ENCODE measurements at places on chromosomes 16 and 17.

DNA sequence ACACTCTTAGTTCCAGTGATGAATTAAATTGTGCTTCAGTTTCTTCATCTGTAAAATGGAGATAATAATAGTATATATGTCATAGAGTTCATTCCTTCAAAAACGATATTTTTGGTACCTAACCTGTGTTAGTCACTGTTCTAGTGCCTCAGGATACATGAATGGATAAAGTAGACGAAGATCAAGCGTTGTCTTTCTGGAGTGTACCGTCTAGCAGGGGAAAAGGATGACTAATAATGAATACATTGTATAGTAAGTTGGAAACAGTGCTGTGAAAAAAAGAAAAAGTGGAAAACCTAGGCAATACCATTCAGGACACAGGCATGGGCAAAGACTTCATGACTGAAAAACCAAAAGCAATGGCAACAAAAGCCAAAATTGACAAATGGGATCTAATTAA lies 8.6 kb downstream of the KRT10 start:
- DNase-seq = no peak

- DNase-seq = no peak
Measured at GRCh38 chr16:2960183-2961010, 3.7 kb upstream of the KREMEN2 start.

GRCh38 chr17:39826334-39826733 lies 37.8 kb downstream of the IKZF3 start:
- no peak for DNase-seq

- DNase-seq = peak; percentile 91
Measured at GRCh38 chr17:78130437-78131101, at the start of gene TMC8. TMC8 (plus strand) TSS chr17:78130771; CDS start chr17:78131589, 818 bp downstream.

- no peak for DNase-seq
Measured at GRCh38 chr17:79939094-79939435, 96.6 kb downstream of the TBC1D16 start.

GRCh38 chr17:35804658-35805192 lies 4.6 kb upstream of the TAF15 start:
- peak; percentile 82 for DNase-seq

DNA sequence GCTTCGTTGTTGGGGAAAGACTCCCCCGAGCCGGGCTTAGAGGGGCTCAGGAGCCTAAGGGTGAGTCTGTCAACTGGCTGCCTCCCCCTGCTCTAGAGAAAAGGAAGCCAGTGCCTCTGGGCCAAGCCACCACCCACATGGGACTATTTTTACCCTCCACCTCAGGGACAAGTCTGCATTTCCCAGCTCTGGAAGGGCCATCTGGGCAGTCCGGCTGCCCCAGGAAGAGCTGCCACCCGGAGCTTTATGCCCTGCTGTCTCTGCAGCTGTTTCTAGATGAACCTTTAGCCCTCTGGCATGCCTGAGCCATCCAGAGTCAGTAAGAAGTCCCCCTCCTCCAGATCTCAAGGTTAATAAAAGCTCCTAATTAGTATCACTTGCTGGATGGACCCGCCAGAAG lies 5.3 kb upstream of the RPRML start:
- DNase-seq = no peak

DNA sequence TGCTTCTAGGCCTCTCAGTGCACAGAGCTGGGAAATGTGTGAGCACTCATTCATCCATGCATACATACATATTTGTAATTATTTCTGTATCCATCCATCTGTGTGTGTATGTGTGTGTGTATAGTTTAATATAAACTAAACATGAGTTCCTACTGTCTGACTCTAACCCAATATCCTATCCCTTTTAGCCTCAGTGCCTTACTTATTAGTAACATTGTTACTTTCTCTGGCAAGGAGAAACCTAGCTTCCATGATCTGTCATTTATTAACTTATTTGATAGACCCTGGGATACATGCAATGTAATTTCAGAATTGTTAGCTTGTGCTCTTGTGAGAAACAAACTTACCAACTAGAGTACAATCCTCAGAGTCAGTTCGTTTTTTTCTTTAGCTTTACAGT lies 59.0 kb upstream of the WSCD1 start:
- DNase-seq = no peak

DNA sequence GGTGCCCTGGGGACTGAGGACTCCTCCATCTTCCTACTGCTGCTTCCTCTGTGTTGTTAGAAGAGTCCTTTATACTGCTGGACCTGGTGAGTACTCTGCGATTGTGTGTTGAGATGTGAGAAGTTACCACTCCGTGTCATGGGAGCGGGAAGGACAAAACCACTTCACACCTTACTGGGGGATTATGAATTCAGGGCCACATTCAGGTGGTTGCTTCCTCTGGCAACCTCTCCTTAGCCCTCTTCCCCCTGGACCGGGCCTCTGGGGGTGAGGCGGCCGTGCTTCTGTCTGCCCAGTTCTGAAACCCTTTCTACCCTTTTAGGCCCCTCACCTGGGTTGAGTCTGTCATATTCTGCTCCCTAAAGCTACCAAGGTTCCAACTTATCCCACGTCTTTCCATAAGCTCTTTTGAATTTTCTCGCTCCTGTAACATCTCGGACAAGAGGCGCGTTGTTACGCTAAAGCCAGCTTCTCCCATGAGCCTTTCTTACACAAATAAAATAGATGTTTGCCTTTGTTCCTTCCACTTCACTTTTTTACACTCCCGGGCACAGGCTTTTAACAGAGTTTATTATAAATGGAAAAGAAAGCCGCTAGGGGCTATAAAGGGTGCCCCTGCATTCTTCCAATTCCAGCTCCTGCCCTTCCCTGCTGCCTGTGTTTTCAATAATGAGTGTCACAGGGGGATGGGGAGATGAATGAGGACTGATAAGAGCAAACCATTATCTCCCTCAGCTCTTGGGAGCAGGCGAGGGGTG lies 20.7 kb upstream of the CDH13 start:
- DNase-seq = no peak

Data from CD4-positive, alpha-beta T cell treated with Interleukin-21 for 1 hour (primary cell).